Urothelium cell line (cell line): ENCODE measurements at places on chromosomes 4 and X.

- no peak for DNase-seq
Observed at GRCh38 chr4:152961014-152961772, 25.1 kb downstream of the FHDC1 start.

DNA sequence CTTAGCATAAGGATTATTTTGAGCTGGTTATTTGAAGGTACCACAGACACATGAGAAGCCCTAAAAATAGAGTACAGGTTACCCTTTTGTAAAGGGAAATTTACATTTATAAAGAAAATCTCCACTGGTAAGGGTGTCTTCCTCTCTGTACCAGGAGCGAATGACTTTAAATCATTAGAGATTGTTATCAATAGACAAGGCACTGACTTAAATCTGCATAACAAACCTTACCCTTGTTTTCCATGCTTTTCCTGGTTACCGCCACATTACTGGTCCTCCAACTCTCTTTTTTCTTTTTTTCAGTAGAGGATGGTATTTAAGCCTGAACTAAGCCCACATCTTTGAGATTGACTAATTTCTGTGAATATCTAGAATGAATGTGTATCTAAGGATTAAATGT is 129.8 kb downstream of the SLC7A11 start:
- no peak for DNase-seq

DNA sequence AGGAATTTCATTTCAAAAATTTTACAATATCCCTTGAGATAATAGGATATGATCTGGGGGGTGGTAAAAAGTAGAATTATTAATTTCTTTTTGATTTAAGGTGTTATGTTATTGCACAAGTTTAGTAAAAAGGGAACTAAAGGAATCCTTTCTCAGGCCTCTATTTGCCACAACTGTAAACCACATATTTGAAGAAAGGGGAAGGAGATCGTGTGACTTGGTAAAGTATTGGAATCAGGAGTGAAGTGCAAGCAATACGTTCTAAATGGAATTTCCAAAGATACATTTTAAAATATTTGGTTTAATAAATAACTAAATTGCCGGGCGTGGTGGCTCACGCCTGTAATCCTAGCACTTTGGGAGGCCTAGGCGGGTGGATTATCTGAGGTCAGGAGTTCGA is 35.3 kb upstream of the SCRG1 start:
- DNase-seq = no peak

- no peak for DNase-seq
Observed at GRCh38 chr4:52664479-52664878, 5.4 kb upstream of the USP46 start.

DNA sequence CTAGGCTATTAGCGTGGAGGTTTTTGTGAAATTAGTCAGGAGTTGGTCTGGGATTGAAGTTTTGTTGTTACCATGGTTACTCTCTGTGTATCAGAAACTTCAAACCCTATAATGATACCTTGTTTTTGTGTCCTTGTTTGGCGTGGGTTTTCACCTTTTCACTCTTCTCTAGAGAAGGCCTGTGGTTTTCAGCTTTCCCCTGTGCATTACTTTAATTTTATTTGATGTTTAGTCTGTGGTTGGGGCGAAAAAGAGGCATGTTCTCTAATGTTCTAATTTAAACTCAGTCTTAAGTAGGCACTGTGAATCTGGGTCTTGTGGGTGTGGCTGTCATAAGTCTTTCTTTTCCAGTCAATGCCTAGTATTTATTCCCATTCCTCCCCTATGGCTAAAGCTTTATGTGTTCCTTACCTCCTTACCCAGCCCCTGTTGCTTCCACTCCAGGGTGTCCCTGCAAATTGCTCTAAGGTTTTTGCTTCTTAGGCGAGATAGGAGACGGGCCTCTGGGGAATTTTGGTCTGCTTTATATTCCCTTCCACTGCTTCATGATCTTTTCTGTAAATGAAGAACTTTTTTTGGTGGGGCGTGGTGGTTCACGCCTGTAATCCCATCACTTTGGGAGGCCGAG is 326.3 kb upstream of the ZCCHC13 start:
- DNase-seq = no peak

DNA sequence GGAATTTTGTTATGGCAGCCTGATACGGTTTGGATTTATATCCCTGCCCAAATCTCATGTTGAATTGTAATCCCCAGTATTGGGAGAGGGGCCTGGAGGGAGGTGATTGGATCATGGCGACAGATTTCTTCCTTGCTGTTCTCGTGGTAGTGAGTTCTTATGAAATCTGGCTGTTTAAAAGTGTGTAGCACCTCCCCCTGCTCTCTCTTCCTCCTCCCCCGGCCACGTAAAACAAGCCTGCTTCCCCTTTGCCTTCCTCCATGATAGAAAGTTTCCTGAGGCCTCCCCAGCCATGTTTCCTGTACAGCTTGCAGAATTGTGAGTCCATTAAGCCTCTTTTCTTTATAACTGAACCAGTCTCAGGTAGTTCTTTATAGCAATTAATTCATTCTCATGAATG is 37.9 kb downstream of the SUPT20HL2 start:
- no peak for DNase-seq

DNA sequence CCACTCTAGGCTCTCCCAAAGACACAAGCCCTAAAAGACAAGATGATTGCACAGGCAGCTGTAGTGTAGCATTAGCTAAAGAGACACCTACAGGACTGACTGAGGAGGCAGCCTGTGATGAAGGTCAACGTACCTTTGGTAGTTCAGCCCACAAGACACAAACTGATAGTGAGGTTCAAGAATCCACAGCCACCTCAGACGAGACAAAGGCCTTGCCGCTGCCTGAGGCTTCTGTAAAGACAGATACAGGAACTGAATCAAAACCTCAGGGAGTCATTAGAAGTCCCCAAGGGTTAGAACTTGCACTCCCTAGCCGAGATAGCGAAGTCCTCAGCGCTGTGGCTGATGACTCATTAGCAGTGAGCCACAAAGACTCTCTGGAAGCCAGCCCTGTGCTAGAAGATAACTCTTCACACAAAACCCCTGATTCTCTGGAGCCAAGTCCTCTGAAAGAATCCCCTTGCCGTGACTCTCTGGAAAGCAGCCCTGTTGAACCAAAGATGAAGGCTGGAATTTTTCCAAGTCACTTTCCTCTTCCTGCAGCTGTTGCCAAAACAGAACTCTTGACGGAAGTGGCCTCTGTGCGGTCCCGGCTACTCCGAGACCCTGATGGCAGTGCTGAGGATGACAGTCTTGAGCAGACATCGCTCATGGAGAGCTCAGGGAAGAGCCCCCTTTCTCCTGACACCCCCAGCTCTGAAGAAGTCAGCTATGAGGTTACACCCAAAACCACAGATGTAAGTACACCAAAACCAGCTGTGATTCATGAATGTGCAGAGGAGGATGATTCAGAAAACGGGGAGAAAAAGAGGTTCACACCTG is 306.3 kb downstream of the ANK2 start:
- peak; percentile 89 for DNase-seq

- no peak for DNase-seq
Observed at GRCh38 chr4:185820146-185821028, 8.4 kb upstream of the SORBS2 start.

GRCh38 chr4:654503-654845 is 19.6 kb downstream of the ATP5ME start:
- DNase-seq = no peak

DNA sequence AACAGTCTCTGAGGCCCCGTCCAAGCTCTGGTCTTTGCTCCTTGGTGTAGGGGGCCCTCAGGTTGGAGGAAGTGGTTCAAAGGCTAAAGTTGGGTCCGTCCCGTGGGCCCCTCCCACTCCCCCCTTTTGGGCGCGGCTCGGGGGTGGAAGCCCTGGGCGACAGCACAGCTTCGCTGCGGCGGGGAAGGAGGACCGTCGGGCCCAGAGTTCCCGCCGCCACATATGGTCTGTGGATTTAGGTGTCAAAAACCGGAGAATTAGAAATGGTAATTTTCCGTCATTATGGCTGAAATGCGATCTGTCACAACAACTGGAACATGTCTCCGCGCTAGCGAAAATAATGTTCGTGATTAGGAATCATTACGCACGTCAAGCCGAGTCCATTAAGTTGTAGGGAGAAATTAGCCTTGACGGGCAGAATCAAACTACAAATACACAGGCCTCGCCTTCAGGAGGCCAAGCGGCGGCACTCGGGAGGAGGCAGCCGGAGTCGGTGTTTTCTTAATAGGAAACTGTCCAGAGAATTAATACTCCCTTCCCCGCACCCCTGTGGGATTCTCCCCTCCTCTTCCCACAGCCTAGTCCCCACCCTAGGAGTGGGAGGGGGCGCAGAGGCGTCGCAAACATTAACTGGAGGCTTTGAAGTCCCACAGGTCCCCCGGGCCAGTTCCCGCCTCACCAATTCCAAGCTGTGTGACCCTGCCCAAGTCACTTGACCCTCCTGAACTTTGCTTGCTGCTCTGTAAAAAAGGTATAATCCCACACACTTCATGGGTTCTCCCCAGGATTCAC is 15.0 kb downstream of the NKX3-2 start:
- DNase-seq = no peak

DNA sequence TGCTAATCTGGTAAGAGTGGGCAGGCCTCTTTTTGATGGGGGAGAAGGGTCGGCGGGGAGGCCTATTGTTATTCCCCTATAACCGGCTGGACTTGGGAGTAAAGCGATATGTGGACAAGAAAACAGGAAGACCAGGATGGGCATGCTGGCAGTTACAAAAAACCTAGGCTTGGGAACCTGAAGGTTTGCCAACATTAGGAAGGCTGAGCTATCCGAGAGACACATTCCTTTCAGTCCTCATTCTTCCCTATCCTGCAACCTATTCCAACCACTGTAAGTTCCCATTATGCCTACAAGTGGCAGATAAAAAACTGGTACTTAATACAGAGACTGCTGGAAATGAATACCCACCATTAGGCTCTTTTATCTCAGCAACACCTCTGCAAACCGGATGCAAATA is 32.4 kb upstream of the CT47C1 start:
- DNase-seq = no peak

- peak; percentile 0 for DNase-seq
Observed at GRCh38 chr4:131459430-131460101, 1689.5 kb upstream of the PCDH10 start.

GRCh38 chr4:20983763-20984575 is 283.7 kb downstream of the PACRGL start:
- DNase-seq = no peak

DNA sequence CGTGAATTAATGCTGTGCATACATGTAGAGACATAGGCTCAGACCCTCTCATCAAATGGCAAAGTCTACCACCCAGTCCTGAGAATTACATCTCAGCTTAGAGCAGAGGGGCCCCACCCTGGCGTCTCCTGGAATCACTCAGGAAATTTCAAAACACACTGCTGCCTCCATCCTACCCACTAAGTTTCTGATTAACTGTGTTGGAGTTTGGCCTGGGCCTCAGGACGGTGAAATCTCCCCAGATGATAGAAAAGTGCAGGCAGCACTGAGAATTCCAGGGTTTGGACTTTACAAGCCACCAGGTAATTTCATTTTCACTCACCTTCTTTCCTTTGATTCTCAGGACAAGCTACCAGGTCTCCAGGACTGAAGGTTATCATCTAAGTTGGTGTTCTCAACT is 3.3 kb upstream of the FAM9C start:
- DNase-seq = no peak

- DNase-seq = no peak
Observed at GRCh38 chr4:27692158-27692557, 831.5 kb downstream of the STIM2 start.

DNA sequence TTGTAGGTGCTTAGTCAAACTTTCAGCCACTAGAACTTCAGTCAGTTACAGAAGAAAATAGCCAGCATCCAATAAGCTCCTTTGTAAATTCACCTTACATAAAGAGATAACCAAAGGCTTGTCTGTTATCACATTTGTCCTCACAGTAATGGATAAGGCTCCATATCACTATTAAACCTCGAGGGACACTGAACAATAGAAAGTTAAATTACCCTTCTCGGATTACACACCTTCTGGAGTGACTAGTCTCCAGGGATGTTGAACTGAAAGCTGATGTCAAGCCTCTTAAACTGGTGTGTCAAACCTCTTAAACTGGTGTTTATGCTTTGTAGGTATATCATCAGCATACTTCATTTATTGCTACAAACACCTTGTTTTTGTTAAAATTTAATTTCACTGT is 639.0 kb downstream of the CENPC start:
- no peak for DNase-seq

DNA sequence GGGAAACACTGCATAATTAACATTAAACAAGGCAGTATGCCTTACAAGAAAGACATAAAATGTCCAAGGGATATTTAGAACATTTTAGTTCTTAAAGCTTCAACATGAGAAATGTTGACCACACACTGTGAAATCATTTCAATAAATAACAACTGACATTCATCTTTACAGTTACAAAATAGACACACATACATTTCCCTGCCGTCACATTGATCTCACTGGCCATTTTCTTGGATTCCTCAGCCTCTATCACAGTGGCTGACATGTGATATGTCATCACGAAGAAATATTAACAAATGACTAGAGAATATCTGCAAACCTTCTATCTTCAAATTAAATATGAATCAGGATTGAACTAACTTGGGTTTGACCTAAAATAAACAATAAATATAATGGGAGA is 1.9 kb downstream of the CXCL2 start:
- no peak for DNase-seq

DNA sequence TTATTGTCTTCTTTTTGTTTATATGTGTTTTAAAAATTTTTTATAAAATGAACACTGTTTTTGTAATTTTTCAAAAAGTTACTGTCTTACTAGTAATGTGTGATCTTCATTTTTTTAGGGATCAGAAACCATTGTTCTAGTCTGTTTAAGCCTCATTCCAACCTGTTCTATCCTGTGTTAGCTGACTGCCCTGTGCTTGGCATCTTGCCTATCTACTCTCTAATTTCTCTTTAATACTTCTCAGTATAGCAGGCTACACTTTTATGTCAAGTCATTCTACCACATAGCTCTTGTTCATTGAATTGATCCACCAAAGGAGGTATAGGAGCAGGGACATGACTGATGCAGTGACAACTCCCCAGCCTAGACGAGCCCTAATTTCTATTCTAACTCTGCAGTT is 70.2 kb upstream of the PLS3 start:
- no peak for DNase-seq

- peak; percentile 14 for DNase-seq
Observed at GRCh38 chr4:147550626-147551246, 66.5 kb upstream of the TMEM184C start.
